ENCODE measurements at places on chromosomes 5 and 9.

- DNase-seq = no peak
Measured at GRCh38 chr5:38752622-38753021, 93.2 kb upstream of the OSMR start.

GRCh38 chr9:24487250-24487861, 58.3 kb downstream of the IZUMO3 start:
- no peak for DNase-seq

DNA sequence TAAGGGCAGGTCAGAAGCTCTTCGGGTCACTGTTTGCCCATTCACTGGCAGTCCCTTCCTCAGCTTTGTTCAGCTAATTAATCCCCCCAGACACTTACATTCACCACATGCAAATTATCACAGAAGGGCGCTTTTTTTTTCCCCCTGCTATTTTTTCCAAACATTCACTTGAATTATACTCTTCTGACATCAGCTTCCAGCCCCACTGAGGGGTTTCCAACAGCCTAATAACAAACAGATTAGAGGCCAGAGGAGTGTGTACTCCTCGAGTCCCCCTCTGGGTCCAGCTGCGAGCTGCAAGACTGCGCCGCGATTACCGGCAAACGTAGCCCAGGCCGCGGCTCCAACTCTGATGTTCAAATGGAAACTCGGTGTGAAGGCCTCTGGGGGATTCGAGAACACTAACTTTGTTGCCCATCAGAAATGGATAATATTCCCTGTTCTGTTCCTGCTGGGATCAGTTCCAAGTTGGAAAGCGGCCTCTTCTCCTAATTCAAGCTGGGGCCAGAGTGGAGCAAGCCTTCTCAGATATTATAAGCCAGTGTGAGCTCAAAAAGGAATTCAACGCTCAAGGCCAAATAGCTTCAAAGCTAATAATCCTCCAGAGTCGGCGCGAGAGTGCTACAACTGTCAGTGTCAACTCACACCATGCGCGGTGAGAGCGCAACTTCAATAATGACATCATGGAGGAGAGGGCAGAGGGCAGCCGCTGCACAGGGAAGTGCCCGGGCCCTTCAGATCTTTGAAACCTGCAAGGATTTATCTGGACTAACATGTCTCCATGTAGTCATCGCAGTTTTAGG, 560.8 kb downstream of the BNC2 start:
- peak; percentile 61 for DNase-seq

GRCh38 chr9:114348906-114349482, 19.3 kb downstream of the ORM2 start:
- DNase-seq = peak; percentile 99

DNA sequence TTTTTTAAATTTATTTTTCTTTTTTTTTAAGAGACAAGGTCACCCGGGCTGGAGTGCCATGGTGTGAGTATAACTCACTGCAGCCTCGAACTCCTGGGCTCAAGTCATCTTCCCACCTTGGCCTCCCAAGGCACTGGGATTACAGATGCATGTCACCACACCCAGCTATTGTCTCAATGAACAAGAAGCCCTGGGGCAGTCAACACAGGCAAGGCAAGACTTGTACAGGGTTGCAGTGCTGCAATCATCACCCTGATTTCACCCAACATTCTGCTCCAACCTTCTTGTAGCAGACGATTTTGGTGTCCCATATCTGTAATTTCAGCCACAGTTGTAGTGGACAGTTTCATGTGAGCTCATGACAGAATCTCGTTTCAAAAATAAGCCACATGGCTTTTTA, 205.8 kb upstream of the KIF2A start:
- no peak for DNase-seq

DNA sequence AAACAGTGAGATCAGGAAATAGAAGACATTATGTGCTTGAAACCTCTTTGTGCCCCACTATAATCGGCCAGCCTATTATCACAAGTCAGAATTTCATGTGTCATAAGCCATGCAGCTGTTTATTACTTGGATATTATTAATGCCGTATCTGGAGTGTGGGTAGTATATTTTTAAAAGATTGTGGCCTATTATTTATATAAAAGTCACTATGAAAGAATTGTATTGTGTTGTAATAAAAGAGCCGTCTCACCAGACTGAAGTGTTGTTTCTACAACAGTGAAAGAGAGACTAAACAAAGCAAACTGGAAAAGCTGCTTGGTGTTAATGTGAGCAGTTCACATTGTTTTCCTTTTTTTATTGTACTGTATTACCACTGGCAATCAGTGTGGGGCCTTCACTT, 449.1 kb downstream of the PSAT1 start:
- no peak for DNase-seq

DNA sequence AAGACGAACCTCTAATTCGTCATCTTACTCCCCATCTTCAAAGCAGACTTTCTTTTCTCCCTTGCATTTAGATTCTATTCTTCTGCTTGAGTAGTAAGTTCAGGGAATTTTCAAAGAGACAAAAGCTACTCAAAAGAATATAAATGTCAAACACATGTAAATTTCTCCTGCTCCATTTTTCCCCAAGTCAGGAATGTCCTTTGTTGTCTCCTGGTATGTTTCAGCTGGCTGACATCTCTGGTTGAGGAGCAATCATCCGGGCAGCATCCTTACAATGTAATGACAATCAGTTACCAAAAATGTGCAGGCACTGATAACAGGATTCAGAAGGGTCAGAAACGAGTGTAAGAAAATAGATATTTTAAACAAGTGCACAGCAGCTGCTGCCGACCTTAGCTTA, 47.6 kb upstream of the PPP1R2B start:
- DNase-seq = no peak
